ENCODE measurements at places on chromosomes 2 and 18.

GRCh38 chr18:36567800-36568199 is 261.0 kb downstream of the TPGS2 start:
- no peak for DNase-seq

DNA sequence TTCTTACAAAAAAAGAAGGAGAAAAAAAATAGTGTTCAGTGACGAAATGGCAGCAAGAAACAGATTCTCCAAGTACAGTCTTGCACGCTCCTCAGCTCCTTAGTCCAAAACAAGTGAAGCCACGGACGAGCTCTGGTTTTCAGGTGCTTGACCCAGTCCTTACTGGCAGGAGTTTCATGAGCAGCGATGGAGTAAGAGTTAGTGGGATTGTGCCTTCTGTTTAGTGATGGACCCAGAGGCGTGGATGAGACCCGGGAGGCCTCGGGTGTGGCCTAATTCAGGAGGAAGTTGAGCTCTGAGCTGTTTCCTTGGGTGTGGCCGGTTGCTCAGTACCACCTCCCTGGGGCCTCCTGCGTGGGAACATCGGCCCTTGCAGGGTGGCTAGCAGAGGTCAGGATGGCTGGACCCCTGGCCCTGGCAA is 52.0 kb downstream of the KIF5C start:
- DNase-seq: no peak

DNA sequence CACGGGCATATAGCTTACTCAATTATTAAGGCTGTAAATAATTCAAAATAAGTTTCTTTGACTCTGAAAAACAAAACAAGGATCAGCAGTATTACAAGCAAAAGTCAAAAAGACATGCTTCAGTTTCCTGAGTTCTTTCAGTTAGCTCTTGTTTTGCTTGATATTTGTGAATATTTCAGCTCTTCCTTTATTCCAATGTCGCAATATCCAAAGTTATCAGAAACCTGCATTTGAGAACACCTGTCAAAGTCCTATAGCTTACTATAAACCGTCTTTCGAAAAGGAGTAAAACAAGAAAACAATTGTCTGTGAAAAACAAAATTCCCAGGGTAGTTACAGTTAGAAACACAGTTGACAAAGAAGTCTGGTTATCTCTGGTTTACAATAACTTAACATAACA is 14.7 kb downstream of the CYP27A1 start:
- DNase-seq: no peak

- no peak for DNase-seq
These were observed 313.0 kb upstream of the MEIS1 start for GRCh38 chr2:66121946-66122345.

- no peak for DNase-seq
These were observed 190.4 kb upstream of the RPRM start for GRCh38 chr2:153668923-153669322.

DNA sequence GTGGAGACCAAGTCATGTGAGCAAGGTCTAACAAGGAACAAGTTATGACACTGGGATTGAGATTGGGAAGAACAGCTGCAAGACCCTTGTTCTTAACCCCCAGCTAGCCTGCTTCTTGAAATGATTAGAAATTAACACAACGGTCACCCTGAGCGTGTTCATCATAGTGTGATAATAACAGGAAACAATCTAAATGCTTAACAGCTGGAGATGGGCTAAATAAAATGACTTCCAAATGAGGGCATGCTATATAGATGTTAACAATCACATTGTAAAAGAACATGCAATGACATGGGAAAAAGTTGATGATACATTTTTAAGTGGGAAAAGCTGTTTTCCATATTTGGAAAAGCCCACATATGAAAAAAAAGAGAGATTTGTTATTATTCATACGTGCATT is 47.6 kb downstream of the RPL37A start:
- DNase-seq: no peak

GRCh38 chr18:63237881-63238692 is 81.5 kb downstream of the BCL2 start:
- DNase-seq: no peak

Measured in BE2C (cell line).